GM20000 (cell line): ENCODE measurements at places on chromosomes 5 and 9.

GRCh38 chr5:149379177-149379761, at the start of gene IL17B:
TSS of gene IL17B (minus strand) at chr5:149379292. CDS start at chr5:149379225, 67 bp downstream.
- no peak for DNase-seq

DNA sequence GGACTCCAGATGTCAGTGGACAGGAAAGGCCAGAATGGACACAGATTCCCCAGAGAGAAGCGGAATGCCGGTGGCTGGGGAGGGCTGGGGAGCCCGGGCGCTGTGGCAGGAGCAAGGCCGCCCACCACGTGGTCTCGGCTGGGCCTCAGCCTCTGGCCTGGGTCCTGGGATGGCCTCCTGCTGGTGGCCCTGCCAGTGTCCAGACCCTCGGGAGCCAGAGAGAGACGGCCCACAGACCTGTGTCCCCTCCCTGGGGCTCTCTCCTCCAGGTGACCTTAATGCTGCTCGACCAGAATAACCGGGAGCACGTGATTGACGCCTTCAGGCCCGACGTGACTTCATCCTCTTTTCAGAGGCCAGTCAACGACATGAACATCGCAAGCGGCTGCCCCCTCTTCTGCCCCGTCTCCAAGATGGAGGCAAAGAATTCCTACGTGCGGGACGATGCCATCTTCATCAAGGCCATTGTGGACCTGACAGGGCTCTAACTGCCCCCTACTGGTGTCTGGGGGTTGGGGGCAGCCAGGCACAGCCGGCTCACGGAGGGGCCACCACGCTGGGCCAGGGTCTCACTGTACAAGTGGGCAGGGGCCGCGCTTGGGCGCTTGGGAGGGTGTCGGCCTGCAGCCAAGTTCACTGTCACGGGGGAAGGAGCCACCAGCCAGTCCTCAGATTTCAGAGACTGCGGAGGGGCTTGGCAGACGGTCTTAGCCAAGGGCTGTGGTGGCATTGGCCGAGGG, 19.0 kb downstream of the FBXW5 start:
- DNase-seq: no peak

GRCh38 chr9:129482521-129483414, 138.1 kb downstream of the C9orf50 start:
- DNase-seq: no peak

DNA sequence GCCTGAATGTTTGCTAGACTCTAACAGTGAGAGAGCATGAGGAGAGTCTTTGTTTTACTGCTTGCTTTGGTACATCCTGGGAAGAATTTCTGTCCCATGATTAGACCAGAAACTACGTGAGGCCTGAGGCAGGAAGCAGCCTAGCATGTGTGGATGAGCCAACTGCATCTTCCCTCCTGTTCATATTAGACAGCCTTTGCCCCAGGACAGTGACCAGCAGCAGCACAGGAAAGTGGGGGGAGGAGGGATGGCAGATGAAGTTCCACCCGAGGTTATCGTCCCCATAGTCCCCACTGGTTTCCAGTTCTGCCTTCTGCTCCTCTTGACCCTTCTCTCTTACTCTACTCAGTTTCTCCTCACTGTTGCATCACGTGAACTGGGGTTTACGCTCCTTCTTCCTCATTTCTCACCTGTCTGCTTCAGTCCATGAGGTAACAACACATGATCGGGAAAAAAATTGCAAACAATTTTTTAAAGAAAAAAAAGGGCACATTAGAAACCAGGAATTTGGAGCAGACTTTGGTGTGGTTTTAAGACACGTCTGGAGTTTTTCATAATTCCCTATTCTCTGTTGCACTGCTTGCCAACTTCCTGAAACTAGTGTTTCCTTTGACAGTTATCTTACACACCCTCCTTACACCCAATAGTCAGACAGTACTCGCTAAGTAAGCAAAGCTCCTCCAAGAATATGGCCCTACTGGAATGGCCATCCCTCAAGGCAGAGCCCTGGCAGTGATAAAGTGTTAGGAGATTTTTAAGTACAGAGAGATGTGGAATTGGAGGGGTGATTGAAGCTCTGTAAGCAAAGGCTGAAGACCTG, 84.1 kb downstream of the SNX18 start:
- no peak for DNase-seq

DNA sequence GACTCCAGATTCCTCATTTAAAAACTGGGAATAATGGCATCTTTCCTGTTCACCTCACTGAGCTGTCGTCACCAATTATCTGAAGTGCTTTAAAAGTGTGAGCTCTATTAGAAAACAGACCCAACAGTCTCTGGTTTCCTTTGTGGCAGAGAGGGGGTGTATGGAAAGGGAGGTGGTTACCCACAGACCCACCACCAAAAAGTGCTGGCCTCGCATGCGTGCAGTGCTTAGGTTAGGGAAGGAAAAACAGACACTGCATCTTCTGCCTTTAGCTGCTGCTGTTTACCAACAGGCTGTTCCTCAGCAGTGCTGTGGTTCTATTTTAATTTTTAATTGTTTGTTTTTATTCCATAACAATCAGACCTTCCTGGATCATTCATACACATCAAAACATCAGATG, 249.6 kb downstream of the PIK3R1 start:
- no peak for DNase-seq

- no peak for DNase-seq
Observed at GRCh38 chr5:166166071-166166470, 2125.4 kb upstream of the WWC1 start.

GRCh38 chr5:107951309-107951708, 280.6 kb upstream of the EFNA5 start:
- no peak for DNase-seq

DNA sequence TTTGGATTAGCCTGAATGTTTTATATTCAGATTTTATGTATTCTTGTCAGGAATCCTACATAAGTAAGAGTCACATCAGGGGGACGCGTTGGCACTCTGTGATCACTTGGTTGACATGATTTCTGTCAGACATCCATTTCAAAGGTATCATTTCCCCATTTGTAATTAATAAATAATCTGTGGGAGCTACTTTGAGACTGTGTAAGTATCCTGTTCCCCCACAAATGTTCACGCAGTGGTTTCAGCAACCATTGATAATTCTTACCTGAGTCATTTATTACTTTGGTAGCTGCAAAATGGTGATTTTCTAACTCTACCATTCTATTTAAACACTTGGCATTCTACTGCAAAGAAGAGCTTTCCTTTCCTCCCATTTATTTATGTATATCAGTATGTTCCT, 56.9 kb upstream of the TBC1D2 start:
- no peak for DNase-seq

DNA sequence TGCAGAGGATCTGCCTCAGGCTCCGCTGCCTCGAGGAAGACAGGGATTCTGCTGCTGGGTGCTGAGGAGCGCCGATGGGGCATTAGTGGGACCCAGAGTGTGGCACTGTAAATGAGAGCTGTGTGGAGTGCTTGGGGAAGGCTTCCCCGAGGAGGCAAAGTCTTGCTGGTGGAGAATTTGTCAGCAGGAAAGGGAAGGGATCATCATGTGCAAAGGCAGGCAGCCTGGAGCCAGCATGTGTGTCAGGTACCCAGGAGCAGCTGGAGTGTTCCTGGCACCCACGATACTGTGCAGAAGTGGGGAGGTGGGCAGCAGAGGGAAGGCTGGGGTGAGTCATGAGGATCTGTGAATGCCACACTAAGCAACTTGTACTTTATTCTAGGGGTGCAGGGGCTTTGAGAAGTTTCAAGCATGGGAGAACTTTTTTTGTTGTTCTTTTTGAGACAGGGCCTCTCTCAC, 12.3 kb downstream of the B4GALT7 start:
- DNase-seq: no peak

- DNase-seq: no peak
Observed at GRCh38 chr5:149824120-149824519, 94.0 kb downstream of the PPARGC1B start.

DNA sequence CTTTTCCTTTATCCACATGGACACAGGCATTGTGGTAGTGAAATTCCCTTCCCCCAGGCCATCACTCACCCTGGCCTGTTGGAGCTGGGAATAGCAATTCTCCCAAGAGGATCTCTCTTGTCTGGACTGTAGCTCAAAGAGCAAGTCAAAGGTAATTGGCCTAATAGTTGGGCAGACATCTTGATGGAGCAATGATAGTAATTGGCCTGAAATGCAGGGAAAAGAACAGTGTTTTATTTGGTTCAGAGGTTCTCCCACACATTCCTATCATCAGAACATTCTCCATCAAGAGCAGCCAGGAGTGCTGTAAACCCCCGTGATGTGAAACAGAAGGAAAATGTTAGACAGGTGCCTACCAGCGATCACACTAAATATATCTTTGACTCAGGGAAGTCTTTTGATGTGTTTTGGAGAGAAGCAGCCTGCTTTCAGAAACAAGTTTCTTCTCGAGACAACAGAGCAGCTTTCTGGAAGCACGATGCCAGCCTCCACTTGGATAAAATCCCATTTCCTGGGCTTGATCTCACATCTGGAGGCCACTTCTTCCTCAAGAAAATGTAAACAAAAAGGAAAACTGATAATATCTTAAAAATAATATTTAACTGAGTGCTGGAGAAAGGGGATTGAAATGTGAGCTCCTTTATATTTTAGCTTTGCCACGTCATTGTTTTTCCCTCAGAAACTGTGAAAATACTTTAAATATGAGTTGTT, 198.1 kb upstream of the WWC1 start:
- no peak for DNase-seq

DNA sequence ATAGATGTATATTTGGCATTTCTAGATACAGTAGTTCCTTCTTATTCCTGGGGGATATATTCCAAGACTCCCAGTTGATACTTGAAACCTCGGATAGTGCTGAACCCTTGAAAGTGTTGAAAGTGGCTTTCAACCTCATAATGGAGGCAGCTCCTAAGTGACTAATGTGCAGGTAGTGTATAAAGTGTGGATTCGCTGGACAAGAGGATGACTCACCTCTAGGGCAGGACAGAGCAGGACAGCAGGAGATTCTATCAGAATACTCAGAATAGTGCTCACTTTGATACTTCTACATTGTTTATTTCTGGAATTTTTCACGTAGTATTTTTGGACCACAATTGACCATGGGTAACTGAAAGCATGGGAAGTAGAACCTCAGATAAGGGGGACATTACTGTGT, 1138.9 kb upstream of the WWC1 start:
- DNase-seq: no peak

- no peak for DNase-seq
Observed at GRCh38 chr5:171647043-171647903, 138.3 kb upstream of the SMIM23 start.

- no peak for DNase-seq
Observed at GRCh38 chr5:108637134-108637533, 110.6 kb upstream of the FER start.

GRCh38 chr9:136840877-136841645, 1.2 kb upstream of the AJM1 start:
- DNase-seq: no peak

DNA sequence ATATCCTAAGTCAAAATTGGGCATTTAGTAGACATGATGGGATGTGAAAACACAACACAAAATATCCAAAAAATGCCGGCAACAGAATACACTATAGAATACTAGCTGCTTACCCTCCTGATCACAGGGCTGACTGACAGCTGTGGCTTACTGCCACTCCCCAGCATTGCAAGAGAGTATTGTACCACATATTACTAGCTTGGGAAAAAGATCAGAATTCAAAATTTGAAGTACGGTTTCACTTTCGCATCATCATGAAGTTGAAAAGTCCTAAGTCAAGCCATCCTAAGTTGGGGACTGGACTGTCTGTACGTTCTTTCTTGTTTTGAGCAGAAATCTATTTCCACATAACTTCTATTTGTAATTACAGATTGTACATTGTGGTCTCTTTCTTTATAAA, 851.4 kb downstream of the MAT2B start:
- DNase-seq: no peak

DNA sequence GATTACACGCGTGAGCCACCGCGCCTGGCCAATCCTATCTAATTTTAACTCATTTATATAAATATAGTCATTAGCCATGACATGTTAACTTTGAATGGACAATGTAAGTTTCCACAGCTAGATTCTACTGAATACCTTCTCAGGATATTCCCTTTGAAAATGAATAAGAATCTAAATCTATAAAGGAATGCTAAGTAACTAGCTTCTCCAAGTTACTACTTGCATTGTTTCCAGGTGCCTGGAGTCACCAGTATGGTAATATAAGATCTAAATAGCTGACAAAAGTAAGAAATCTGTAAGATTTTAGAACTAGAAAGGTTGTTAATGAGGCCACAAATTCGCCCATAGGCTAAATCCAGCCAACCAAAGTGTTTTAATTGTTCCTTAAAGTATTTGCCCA, 189.1 kb upstream of the SLC12A2 start:
- no peak for DNase-seq

- no peak for DNase-seq
Observed at GRCh38 chr5:10564838-10565784, 1.2 kb downstream of the ANKRD33B start.

DNA sequence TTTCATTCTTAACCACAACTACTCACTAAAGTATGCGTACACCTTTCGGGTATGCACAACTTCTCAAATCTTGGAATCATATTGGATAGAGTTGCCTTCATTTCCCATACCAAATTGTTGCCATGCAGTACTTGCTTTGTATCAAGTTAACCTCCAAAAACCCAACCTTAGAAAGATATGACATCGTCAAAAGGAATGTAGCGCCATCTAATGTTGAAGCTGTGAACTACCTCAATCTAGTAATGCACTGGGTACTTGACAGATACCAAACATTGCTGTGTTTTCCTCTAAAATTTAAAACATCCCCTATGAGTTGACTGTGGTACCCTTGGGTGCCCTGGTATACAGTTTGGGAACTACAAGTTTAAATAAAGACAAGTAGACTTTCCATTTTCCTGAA, 318.4 kb downstream of the ARL15 start:
- DNase-seq: no peak

DNA sequence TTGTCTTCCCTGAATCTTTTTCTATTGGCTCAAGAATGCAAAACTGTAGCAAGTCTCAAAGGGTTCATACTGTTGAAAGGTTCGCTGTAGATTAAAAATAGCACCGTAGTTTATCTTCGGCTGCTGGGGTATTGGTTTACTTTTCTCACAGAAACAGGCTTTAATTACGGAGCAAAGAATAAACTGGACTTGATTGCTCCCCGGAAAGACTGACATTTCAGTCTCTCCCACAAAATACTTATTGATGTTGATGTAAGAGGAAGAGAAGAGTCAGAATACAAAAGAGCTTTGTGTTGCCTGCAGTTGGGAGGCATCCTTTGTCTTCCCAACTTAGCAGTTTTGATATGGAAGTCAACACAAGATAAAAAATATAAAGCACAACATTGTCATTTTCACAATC, 183.9 kb upstream of the DMAC1 start:
- no peak for DNase-seq

- no peak for DNase-seq
Observed at GRCh38 chr9:128892221-128892921, 10.4 kb downstream of the LRRC8A start.

GRCh38 chr9:9186086-9186485, 1386.5 kb upstream of the DMAC1 start:
- DNase-seq: no peak
